ENCODE measurements at places on chromosomes 4 and X. TPM values are rescaled to one million over a fixed set of nuclear protein-coding genes. Genes with fewer than 3 reads are reported as not detected.

MAGEA11 gene
- not detected for polyA plus RNA-seq

RAB41 gene
- polyA plus RNA-seq: not detected

DNA sequence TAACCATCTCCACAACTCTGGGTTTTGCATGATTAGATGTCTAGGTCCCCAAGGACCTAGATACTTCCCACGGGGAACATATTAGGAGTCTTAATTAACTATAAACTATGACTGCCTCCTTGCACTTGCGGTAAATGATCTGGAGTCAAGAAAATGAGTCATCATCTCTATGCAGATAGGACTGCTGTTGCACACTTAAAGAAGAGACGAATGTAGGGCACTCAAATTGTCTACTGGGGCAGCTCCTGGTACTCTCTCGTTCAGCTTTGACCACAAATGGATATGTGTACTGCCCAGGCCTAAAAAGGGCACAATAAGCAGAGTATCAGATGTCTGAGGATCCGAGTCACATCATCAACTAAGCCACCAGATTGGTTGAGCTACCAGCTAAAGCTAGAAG is 1783.4 kb upstream of the AGA start:
- DNase-seq: peak; percentile 28

DNA sequence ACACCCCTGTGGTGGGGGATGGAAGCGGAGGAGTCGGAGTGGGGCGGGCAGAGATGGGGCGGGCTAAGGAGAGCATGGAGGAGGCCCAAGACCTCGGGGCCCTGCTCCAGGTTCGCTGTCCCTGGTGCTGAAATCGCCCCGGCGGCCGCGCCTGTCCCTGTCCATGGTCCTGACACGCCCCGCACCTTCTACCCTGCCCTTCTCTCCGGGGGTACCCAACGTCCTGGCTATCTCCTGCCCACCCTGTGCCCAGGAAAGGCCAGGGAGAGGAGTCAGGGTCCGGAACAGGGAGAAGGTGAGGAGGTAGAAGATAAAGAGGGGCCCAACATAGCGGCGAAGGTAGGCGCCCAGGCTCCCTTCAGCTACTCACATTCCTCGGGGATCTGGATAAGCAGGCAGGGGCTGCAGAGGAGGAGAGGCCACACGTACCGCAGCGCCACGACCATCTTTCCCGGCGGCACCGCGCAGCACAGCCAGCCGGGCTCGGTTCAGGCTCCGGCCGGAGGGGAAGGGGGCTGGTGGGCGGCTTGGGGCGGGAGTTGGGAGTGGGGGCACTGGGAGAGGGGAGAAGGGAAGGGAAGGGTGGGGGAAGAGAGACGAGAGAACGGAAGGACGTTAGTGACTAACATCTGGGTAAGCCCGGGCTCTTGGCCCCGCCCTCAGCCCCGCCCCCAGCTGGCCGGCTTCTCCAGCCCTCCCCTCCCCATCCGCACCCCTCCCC is 10.4 kb downstream of the L1CAM start:
- peak; percentile 11 for DNase-seq

DNA sequence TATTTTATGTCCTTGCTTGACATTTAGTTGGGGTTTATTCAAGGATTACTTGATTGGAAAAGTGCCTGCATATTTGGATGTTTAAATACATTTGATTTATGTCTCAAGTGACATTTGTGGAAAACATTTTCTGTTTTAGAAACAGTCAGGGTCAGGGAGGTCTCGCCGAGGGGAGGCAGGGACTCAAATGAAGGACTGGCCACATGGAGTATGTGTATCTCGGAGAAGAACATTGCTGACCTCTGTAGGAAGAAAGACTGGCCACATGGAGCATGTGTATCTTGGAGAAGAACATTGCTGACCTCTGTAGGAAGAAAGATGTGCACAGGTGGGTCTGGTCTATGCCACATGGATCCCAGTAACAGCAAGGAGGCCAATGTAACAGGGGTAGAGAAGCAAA is 233.6 kb downstream of the TRIML1 start:
- no peak for DNase-seq
